Activated B cell treated with CpG ODN at 0.5 μM for 24 hours (primary cell): ENCODE measurements at places on chromosomes 11 and 22. TPM values are rescaled to one million over a fixed set of nuclear protein-coding genes. Genes with fewer than 3 reads are reported as not detected.

- DNase-seq, result no peak
These were observed 11.9 kb upstream of the WT1 start for GRCh38 chr11:32447252-32447651.

- DNase-seq, result no peak
These were observed 157.0 kb downstream of the LUZP2 start for GRCh38 chr11:24653901-24654300.

DNA sequence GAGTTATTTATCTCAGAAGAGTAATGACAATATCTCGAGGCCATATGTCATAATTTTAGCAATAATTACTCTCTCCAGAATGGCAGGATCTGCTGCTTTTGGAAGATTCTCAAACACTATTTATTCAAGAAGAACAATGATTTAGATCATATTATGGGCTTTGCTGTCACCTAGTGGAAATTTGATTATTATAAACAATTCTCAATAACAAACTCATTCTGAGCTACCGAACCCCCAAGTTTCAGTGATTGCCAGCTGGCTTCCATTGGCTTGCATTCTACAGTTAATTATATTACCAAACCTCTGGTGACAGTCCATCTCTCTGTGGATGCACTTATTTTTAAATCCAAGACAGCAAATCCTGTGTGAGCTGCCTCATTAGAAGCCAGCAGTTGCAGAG lies 27.9 kb upstream of the SLC36A4 start:
- no peak for DNase-seq

DNA sequence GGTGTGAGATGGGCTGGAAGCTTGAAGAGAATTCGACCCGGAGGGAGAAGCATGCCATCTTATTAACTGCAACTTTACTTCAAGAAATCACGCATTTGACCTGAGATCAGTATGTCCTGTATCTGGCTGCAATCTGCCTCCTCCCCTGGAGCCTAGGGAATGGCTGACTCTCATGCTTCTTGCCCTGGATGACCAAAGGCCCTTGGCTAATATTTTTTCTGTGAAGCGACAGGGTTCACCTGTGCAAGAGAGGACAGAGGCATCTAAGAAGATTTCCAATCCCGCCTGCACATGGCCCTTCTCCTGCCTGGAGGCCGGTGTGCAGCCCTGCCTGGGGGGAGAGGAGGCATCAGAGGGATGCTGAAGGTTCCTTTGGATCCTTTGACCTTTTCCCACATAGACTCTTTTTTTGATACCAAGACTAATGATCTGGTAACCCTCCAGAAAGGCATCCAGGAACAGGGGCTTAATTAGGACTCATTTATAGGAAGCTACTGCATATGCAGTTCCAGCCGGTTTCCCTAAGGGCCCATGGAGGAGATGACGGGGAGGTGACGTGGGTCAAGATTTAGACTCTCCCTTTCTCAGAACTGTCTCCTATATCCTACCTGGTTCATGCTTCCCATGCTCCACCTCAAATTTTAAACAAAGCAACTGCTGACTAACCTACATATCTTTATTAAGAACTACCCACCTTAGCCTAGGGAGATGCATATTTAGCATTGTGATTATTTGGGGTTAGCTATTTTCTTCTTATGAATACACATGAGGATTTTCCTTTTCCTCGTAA lies 50.8 kb downstream of the NTM start:
- DNase-seq, result no peak

- no peak for DNase-seq
These were observed 2.4 kb upstream of the MFNG start for GRCh38 chr22:37488337-37489135.

GRCh38 chr22:24444729-24445466 lies 17.5 kb downstream of the ADORA2A start:
- DNase-seq, result no peak

DNA sequence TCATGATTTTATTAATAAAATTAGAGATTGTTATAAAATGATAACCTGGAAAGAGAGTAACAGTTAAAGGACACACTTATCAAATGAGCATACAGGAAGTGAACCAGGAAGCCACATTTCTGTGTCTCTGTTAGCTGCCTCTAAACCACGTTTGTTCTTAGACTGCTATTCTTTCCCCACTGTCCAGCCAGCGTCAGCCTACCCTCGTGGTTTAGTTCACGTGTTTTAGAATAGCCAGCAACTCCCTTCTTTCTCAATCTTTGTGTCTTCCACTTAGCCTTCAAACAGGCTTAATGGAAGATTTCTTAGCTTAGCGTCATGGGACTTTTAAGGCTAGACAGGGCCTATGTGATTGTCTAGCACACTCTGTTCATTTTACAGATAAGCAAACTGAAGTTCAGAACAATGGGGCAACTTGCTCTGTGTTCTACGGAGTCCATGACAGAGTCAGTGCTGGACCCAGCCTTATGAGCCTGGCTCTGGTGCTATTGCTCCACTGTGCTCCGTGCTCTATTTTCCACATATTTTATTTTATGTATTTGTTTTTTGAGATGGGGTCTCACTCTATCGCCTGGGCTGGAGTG lies 27.2 kb downstream of the GRAMD1B start:
- DNase-seq, result no peak

- DNase-seq, result no peak
These were observed 136.1 kb downstream of the DCDC1 start for GRCh38 chr11:31233425-31233824.

DNA sequence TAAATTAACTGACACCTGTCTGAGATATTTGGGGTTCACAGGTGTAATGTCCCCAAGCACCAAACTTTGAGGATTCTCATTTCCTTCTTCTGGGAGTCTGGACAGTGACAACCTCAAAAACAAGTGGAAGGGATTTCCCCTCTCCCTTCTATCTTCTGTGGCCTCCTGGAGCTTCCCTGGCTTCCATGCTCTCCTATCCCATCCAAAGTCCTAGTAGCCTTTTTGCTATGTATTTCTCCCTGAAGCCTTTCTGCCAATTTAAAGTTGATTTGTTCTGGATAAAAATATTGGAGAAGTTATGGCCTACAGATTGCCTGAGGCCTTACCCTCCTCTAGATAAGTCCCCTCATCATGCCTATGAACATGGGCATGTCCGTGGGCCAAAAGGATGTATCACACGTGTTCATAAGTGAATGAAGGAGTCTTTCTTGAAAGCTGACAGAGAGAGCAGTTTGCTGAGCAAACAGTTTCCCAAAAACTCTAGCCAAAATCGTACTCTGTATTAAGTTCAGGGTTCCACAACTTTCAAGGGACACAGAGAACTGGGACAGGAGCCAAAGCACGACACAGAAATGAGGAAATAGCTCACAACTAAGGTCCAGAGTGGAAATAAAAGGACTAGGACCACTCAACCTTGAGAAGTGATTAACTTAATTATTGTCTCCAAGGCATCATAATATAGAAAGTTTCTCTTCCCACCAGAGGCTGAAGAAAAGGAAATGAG lies 6.7 kb downstream of the HEPACAM start:
- DNase-seq, result no peak

GRCh38 chr11:76786441-76787014 lies 3.4 kb downstream of the TSKU start:
- DNase-seq, result no peak

GRCh38 chr11:5200582-5200981 lies at the start of gene OR51V1:
Gene OR51V1 (minus strand): TSS chr11:5200682. CDS start chr11:5200682, 0 bp downstream.
- DNase-seq, result no peak

DNA sequence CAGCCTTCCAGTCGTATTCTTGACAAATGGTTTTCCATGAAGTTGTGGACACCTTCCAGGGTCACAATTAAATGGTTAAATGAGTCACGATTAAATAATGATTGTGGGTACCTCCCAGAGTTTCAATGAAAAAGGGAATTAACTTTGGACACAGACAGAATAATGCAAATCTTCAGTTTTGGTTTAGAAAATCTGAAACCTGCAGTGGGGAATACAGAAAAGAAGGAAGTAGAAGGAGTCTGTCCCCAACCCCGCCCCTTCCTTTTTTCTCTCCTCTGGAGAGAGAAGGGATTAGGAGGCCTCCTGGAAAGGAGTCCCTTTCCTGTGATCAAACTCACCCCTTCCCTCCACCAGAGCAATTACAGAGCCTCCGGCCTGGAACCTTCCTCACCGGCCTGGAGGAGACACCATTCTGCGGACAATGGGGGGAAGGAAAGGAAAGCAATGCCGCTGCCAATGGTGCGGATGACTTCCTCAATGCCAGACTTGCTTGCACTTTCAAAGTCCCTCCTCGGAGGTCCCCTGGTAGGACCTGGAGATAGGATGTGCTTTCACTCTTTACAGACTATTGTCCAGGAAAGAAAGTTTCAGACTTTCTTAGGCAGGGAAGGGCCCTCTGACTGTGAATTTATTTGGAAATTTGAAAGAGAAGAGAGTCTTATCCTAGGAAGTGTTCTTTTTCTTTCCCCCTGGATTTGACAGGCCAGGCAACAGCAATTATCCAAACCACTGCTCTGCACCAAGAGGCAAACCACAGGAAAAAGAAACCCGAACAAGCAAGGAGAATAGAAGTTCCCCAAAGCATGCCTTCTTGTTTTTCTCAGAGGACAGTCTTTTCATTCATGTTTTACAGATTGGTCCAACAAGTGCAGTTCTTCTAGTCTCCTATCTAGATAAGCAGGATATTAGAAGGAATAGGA lies 86.8 kb downstream of the PTPRJ start:
- no peak for DNase-seq

Gene DRD4
- 0.42 and 0.49 TPM in 2 replicates for total RNA-seq

Gene NLRP14
- total RNA-seq, result 0.11 and 0.12 TPM in 2 replicates

Gene IGLL1
- not detected in 2 replicates for total RNA-seq
